ENCODE measurements at places on chromosomes 4 and X.
A peak's percentile ranks its signal among the peaks of the same experiment; 100 is the strongest.

- DNase-seq = no peak
Observed at GRCh38 chr4:182429896-182430295, 186.7 kb downstream of the TENM3 start.

DNA sequence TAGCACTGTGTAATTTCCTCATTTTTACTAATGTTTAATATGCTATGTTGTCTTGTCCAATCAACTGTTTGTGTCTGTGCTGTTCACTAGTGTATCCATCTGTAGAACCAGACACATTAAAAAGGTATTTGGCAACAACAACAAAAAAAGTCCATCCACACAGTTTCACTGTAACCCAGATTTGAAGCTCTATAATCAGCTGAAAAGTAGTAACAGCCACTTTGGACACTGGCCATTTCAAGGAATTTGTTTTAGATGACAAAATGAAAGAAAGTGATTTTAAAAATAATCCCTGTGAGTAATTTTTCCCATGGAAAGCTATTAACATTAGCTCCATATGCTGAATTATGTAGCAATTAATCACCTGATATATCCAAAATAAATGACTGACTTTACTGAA lies 2.2 kb upstream of the FBXL5 start:
- DNase-seq = no peak

DNA sequence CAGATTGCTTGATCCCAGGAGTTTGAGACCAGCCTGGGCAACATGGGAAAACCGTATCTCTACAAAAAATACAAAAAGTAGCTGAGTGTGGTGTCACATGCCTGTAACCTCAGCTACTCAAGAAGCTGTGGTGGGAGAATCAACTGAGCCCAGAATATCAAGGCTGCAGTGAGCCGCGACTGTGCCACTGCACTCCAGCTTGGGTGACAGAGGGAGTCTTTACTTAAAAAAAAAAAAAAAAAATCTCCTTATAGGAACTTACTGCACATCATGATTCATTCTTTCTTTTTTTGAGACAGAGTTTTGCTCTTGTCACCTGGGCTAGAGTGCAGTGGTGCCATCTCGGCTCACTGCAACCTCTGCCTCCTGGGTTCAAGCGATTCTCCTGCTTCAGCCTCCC lies 24.3 kb downstream of the UPF3B start:
- no peak for DNase-seq

GRCh38 chrX:25011589-25012432 lies 4.0 kb downstream of the ARX start:
- DNase-seq = no peak

DNA sequence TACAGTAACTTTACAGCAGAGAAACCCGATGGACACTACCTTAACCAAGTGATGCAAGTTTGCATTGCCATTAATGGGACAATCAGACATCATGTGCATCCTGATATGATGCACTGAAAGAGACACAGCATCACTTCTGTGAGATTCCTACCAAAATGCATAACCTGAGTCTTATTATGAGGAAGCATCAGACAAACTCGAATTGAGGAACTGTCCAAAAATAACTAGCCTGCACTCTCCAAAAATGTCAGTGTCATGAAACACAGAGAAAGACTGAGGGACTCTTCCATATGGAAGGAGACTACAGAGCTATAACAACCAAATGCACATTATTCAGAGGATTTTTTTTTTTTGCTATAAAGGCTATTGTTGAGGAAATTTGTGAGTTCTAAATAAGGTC lies 66.6 kb upstream of the IQSEC2 start:
- DNase-seq = no peak

GRCh38 chr4:185343726-185344581 lies 51.8 kb downstream of the LRP2BP start:
- DNase-seq = no peak

- no peak for DNase-seq
Observed at GRCh38 chr4:20623939-20624338, 76.3 kb upstream of the PACRGL start.

- no peak for DNase-seq
Observed at GRCh38 chr4:687971-688853, 739 bp downstream of the SLC49A3 start.

GRCh38 chrX:8845060-8845459 lies 43.9 kb upstream of the FAM9A start:
- no peak for DNase-seq

DNA sequence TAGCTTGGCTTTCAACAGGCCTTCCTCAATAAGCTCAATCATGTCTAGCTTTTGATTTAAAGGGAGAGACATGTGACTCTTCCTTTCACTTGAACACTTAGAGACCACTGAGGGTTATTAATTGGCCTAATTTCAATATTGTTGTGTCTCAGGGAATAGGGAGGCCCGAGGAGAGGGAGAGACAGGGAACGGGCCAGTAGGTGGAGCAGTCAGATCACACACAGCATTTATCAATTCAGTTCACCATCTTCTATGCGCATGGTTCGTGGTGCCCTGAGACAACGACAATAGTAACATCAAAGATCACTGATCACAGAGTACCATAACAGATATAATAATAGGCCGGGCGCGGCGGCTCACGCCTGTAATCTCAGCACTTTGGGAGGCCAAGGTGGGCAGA lies 17.8 kb downstream of the ZNF81 start:
- DNase-seq = no peak

GRCh38 chrX:63738696-63739095 lies 46.3 kb downstream of the ARHGEF9 start:
- no peak for DNase-seq

- DNase-seq = no peak
Observed at GRCh38 chrX:120446498-120446897, 22.6 kb downstream of the LAMP2 start.

DNA sequence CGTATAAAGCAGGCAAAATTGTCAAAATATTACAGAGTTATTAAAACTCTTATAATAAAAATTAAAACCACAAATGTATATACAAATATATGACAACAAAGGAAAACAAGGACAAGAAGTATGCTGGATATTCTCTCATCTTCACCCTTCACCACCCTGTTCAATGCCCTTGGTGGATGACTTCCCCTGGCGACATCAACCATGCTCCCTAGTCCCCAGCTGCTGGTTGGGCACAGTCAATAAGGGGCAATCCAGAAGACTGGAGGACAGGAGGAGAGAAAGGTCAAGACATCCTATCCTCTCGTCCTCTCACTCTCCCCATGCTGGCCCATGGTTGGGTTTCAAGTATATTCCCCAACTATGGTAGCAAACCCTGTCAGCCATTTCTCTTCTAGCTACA lies 71.2 kb downstream of the CXCL13 start:
- DNase-seq = no peak

DNA sequence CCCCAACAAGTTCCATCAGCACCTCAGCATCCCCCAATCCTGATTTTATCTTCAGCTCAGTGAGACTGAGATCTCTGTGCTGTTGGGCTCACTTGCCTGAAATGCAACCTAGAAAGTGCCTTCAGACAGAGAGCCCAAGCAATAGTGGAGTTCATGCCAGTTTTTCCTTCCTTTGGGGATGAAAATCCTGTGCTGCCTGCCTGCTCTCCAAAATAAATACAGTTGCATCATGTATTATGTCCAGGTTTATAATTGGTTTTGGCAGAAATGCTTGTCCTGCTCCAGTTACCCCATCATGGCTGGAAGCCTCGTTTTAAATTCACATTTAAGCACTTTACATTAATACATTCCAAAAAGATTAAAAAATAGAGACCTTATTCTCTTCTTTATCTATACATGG lies 1865.5 kb upstream of the TENM3 start:
- no peak for DNase-seq

GRCh38 chrX:107646735-107647134 lies 18.4 kb downstream of the PRPS1 start:
- DNase-seq = no peak

DNA sequence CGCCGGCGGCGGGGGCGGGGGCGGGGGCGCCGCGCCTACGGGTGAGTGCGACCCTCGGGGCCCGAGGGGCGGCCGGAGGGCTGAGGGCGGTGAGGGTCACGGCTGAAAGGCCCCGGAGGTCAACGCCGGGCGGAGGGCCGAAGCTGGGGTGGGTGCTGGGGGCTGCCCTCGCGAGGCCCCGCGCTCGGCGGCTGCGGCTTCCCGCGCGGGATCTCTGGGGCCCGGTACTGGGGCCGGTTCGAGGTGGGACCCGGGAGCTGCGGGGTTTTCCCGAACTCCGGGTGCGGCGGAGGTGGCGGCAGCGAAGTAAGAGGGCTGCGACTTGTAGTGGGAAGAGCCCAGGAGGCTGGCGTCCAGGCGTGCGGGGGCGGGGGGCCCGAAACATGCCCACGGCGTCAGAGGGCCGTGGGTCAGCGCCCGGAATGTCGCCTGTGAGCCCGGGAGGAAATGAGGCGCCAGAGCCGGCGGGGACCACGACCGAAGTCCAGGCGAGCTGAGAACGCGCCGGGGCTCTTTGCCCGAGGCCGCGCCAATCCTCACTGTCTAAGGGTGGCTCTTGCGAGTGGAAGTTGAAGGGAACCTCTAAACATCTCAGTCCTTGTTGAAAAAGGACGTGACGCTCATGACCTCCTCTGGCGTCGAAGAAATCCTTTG lies 407 bp downstream of the IL13RA1 start:
- no peak for DNase-seq

- DNase-seq = no peak
Observed at GRCh38 chr4:20882500-20882899, 182.2 kb downstream of the PACRGL start.

DNA sequence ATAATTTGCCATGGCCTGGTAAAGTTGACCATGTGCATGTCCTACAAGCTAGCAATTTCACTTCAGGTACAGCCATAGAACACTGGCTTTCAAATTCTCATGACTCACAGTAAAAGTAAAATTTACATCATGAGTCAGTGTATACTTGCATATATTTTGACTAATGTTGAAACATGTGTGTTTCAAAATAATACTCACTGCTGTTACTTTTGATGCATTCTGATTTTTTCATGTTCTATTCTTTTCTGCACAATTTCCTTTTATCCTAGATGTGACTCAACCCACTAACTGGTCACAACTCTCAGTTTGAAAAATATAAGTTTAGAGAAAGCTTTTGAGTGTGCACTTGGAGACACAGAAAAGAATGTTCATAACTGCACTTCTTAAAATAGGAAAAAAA lies 365.7 kb downstream of the FGF13 start:
- no peak for DNase-seq

GRCh38 chrX:136598631-136599030 lies 49.3 kb upstream of the CD40LG start:
- DNase-seq = no peak

- no peak for DNase-seq
Observed at GRCh38 chr4:69092190-69092589, 4.1 kb upstream of the UGT2B7 start.

DNA sequence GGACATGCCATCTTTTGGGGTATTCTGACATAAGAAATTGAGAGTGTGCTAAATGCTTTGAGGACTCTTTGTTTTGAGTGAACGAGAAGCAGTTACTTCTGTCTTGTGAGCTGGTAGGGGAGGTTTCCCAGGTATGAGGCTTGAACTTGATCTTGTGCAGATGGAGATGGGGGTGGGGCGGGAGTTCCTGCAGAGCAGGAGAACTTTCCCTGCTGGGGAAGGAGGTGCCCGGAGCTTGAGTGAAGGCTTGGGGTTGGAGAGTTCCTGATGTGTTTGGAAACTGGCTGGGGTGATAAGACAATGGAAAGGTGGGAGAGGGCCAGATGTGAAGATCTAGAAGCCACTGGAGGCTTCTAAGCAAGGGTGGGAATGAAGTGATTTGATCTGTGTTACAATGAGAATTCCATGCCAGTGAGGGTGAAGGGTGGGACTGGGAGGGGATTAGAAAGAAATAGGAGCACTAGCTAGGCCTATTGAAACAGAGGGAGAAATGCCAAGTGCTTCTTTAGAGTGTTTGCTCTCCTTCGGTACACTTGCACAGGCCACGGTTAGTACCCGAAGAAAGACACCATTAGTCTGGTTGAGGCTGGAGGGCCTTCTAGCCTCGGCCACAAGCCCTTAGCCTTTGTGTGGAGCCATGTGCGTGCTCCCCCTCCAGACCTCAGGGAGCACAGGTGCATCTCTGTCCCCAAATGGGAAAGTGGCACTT lies 103.5 kb upstream of the STOX2 start:
- DNase-seq = no peak

- no peak for DNase-seq
Observed at GRCh38 chrX:109732017-109732801, 848 bp downstream of the ACSL4 start.

- peak; percentile 67 for DNase-seq
Observed at GRCh38 chr4:108247387-108248049, 78.8 kb upstream of the LEF1 start.
